ENCODE measurements at places on chromosomes 7 and 10.

GRCh38 chr7:38858259-38858884 is 50.6 kb downstream of the VPS41 start:
- no peak for DNase-seq

DNA sequence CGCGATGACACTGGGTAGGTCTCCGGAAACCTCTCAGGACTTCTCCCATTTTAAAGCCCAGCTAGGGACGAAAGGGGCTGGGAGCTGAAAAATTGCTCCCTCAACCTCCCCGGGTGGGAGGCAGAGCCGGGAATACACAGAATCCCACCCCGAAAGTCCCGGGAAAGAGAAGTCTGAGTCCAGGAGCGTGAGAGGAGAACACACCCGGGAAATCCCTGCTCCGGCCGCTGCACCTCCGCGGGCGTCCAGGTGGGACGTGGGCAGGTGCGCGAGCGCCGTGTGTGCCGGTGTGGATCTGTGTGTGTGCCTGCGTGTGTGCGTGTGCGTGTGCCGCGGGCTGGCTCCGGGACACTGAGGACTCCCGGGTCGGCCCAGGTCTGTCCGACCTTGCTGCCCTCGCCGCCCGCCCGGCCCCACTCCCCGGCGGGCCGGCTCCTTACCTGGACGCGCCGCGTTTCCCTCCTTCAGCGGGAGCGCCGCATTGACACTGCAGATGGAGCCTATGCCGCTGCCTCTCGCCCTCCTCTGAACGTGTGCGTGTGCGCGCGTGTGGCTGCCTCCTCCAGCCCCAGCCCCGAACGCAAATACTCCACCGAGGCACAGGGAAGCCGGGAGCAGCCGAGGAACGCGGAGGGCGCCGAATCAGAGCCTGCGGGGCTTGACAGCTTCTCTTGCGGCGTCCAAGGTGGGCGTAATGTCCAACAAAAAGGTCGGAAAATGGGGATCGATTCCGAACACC is at the start of gene PLXNA4:
Gene PLXNA4 (minus strand): TSS at position 489 of the 739 bp plus-strand sequence. CDS start 67,777 bp downstream, outside the sequence.
- DNase-seq, result no peak

DNA sequence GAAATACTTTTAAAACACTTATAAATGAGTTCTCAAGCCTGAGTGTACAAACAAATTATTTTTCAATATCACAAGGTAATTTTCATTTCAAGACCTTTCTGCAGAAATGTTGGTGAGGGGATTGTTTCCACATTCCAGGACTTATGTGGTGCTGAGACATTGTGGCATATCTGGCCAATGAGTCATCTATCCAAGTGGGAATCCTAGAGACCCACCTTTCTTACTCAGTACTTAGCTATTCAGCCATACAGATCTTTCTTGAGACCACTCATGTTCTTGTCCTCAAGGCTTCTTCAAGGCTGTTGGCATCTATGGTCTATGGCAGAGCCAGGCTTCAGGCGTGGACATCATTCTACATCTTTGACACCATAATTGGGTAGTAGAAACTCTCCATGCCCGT is 225.4 kb downstream of the DKK1 start:
- DNase-seq, result no peak

DNA sequence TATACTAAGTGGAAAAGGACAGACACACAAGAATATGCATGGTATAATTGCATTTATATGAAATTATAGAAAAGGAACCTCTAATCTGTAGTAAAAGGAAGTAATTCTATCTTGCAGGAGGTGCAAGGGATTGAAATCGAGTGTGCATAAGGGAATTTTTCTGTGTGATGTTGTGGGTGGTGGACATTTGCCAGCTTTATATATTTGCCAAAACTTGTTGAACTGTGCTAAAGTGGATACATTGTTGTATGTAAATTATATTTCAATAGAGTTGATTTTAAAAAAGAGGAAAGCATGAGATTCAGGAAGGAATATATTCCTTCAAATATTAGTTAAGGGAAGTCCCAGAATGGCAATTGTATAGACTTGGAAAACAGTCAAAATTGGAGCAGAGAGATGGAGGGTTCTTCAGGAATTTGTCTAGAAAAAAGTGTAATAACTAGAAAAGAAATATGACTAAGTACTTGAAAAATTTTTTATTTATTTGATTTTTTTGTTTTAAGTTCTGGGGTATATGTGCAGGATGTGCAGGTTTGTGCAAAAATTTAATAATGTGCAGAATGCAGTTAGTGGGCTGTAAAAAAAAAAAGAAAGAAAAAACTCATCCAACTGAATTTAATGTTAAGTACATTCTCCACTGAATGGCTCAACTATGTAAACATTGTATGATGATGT is 96.1 kb downstream of the ARL4A start:
- no peak for DNase-seq

DNA sequence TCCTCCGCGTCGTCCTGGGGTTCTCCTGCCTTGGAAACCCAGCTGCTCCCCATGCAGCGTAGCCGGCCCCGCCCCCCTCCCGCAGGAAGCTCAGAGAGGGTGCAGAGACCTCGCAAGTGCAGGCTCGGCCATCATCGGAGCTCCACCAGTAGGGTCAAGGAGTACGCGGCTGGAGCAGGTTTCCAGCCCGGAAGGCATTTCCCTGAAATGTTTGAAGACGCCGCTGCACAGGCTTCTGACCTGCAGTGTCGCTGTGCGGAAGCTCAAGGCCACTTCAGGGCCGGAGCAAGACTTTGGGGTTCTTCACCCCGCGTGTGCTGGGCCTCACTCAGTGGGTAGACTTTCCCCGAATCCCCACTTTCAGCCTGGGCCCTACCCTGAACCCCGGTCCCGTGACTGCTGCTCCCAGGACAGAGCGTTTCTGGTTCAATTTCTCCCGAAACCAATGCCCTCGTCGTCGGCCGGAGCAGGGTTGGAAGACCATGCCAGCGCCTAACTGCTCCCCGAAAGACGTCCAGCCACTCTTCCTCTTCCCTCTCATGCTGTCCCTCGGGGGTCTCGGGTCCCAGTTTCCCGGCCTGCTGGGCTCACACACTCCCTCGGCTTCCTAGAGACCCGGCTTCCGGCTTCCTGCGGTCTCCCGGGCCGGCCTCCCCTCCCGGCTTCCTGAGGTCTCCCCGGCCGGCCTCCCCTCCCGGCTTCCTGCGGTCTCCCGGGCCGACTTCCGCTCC is 52.1 kb downstream of the INSIG1 start:
- no peak for DNase-seq

DNA sequence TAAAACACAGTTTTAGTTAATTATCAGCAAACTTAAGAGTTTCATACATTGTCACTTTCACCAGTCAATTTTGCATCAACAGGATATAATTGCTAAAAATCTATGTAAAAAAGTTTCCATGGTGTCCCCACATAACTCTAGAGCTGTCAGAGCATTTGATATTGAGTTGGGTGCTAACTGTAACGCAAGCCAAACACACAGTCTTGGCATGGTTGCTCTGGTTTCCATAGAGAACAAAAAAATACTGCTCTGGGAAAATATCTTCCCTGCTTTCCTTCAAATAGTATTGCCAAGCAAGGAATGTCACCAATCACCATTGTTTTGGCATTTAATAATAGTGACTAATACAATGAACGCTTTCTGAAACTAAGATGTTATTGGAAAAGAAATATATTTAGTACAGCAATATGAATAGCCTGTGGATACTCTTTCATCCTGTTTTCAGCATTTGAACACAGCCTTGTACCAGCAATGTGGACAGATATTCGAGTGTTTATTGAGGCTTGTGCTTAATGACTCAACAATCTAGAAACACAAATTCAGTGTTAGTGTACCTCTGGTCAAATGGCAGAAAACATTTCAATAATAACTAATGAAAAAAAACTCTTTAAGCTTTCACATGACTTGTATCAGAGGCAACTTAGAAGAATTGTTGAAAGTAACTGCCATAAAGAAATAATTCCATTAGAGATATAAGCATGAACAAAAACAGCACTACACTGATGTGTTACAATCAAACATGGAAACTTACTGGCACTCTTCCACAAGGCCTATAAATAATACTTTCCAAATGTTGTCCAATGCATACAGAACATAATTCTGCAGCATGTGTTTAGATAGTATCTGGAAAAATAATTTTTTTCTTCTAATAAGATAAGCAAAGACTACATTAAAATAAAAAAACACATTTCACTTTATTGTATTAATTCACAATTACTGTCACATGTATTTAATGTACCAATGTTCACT is 1469.5 kb upstream of the CELF2 start:
- no peak for DNase-seq

- no peak for DNase-seq
Measured at GRCh38 chr10:96747734-96748550, 27.6 kb upstream of the PIK3AP1 start.

DNA sequence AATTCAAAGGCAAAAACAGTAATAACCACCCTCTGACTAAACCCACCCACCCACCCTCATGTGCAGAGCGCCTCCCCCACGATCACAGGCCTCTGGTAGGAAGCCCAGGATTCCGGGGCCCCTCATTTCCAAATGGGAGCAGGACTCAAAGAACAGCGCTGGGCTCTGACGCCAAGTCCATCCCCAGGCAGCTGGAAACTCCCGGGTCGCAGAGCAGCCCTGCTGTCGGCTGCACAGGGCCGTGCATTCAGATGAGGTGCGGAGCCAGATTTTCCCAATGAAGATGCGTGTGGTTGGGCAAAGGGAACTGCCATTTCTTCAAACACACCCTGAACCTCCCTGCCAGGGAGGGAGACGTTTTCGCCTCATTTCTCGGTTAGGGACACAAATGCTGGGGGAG is 152.3 kb downstream of the MAD1L1 start:
- no peak for DNase-seq

- DNase-seq, result no peak
Measured at GRCh38 chr7:158508802-158509385, 78.7 kb downstream of the PTPRN2 start.

DNA sequence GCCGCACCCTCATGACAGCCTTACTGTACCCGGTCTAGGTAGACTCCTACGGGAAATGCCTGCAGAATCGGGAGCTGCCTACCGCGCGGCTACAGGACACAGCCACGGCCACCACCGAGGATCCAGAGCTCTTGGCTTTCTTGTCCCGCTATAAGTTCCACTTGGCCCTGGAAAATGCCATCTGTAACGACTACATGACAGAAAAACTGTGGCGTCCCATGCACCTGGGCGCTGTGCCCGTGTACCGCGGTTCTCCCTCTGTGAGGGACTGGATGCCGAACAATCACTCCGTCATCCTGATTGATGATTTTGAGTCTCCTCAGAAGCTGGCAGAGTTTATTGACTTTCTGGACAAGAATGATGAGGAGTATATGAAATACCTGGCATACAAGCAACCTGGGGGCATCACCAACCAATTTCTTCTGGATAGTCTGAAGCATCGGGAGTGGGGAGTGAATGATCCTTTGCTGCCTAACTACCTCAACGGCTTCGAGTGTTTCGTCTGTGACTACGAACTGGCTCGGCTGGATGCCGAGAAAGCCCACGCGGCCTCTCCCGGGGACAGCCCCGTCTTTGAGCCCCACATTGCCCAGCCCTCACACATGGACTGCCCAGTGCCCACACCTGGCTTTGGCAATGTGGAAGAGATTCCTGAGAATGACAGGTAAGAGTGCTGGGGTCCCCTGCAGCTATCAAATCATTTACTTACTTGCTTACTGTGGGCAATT is 8.5 kb upstream of the CHCHD1 start:
- no peak for DNase-seq

- no peak for DNase-seq
Measured at GRCh38 chr10:46319389-46319788, 32.6 kb downstream of the ANTXRL start.

GRCh38 chr7:45036796-45037195 is 36.8 kb downstream of the CCM2 start:
- DNase-seq, result no peak

- no peak for DNase-seq
Measured at GRCh38 chr7:107047902-107048782, 3.6 kb downstream of the PRKAR2B start.

- DNase-seq, result no peak
Measured at GRCh38 chr7:77391230-77391629, 24.9 kb downstream of the GSAP start.

DNA sequence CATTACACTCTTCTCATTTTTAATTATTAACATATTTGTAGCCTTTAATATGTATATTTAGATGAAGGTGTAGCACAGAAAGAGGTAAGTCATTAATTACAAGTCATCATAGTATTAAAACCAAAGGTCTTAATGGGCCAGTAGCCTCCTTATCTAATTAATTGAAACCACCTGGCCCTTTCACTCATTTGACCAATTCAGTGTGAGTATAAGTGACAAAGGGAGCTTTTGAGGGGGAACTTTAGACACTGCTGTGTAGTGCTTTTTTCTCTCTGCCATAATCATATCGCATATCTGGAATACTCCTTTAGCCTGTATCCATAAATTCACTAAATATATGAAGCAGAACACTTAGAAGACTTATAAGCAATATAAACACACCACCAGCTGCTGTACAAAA is 562.9 kb upstream of the POT1 start:
- DNase-seq, result no peak

DNA sequence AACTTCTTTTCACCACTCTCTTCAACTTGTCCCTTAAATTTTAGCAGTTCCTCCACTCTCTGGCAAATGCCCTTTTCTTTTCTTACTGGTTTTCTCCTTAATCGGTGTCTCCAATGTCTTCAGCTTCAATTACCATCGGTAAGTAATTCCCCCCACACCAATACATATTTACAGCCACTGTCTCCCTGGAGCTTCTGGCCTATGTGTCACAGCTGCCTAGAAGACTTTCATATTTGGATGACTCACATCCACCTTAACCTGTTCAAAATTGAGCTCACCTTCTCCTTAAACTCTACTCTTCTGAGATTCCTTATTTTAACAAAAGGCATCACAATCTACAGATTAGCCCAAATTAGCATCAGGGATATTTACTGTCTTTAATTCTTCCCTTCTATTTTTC is 380.4 kb downstream of the POM121L12 start:
- DNase-seq, result no peak

GRCh38 chr10:52965509-52965908 is 192.9 kb upstream of the MBL2 start:
- no peak for DNase-seq

GRCh38 chr10:126376956-126377355 is 11.3 kb downstream of the ADAM12 start:
- no peak for DNase-seq

- DNase-seq, result no peak
Measured at GRCh38 chr10:6446711-6447110, 133.4 kb downstream of the PRKCQ start.

DNA sequence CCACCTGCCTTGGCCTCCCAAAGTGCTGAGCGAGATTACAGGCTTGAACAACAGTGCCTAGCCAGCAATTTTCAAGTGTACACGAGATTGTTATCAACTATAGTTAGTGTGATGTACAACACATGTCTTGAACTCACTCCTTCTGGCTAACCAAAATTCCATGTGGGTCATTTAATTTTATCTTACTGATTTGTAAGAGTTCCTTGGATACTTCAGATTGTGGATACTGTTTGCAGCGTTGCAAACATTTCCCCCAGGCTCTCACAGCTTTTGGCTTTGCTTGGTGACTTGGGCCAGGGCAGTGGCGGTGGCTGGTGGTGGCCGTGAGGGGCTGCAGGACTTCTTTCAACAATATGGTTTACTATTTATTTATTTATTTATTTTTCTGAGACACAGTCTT is 8.5 kb upstream of the TMEM270 start:
- no peak for DNase-seq

- DNase-seq, result no peak
Measured at GRCh38 chr10:60967260-60967659, 23.3 kb upstream of the RHOBTB1 start.

GRCh38 chr7:93185303-93186027 is 37.3 kb upstream of the SAMD9L start:
- DNase-seq, result no peak

- DNase-seq, result no peak
Measured at GRCh38 chr10:29600821-29601220, 34.0 kb downstream of the SVIL start.

All from activated T-helper 1 cell treated with Interleukin-2 at 50 U/mL for 16 hours (primary cell).